ENCODE measurements at places on chromosomes 7 and 10. TPM values are rescaled to one million over a fixed set of nuclear protein-coding genes. Genes with fewer than 3 reads are reported as not detected.

DNA sequence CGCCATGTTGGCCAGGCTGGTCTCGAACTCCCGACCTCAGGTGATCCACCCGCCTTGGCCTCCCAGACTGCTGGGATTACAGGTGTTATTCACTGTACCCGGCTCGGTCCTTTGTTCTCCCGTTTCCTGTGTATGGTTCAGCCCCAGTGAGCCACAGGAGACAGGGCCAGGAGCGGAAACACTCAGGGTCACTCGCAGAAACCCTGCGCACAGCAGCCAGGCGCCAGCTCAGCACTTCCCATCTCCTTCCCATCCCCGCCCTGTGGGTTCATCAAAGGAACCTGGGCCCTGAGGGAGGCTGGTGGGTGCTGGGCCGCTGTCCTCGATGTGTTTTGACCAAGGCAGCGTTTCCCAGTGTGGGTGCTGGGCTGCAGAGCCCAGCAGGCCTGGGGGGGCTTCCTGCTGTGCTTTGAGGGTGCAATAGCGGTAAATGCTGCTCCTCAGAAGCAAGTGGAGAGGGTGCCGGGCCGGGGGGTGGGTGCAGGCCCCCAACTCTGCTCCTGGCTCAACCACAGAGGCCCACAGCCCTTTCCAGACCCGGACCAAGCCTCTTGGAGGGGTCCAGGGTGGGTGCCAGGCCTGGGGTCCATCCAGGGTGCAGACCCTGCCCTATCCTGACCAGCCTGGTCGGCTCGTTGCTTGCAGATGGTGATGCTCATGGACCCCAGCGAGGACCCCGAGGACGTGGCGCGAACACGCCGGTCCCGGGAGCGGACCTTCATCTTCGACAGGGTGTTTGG, 15.3 kb upstream of the CHST12 start:
- DNase-seq = no peak

- DNase-seq = no peak
Measured at GRCh38 chr7:30027065-30027456, 559 bp upstream of the FKBP14 start.

- no peak for DNase-seq
Measured at GRCh38 chr7:130489140-130489983, 2.5 kb upstream of the MEST start.

Gene FAM241B
- total RNA-seq = 6.6 TPM

DNA sequence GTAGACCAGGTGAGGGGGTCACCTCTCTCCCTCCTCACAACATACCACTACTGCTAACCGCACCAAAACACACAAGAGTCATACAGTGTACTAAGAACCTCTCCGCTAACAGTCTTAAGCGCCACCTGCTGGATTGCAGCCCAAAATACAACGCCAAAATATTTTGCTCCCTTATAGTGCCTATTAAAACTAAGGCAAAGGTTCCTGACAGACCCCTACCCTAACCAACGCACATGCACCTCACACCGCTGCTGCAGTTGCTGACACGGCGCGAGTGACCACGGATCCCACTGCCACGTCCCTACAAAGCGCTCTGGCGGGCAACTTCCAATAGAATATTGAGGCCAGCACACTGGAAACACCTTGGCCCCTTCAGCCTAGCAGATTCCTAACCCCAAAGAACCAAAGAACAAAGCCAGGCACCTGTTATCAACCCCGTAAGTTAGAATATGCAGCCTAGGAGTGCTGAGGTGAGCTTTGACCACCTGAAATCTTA, 563.6 kb upstream of the SEMA3D start:
- DNase-seq = no peak

DNA sequence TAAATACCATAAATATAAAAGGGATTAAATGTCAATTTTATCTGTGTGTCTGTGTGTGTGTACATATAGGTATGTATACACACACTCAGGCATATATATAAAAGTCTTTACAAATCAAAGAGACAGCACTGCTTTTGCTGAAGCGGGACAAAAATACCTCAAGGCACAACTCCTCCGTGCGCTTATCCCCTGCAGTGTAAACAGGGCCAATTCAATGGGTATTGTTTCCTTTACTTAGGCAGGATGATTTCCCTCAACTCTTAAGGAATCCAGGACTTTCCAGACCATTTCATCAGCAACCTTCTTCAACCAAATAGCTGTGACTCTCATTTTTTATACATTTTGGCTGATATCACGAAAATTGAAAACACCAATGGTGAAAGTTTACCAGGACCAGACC, 227.7 kb downstream of the CRPPA start:
- DNase-seq = no peak

Gene CALHM1
- not detected for total RNA-seq

Gene LHFPL3
- total RNA-seq = not detected

Gene NEURL1
- 0.16 TPM for total RNA-seq

Gene PTPRN2
- 3.3 TPM for total RNA-seq

GRCh38 chr7:159167139-159167538, 22.5 kb upstream of the VIPR2 start:
- DNase-seq = no peak

Gene GNAT3
- total RNA-seq = not detected

- no peak for DNase-seq
Measured at GRCh38 chr10:127158662-127159061, 37.7 kb downstream of the INSYN2A start.

- DNase-seq = no peak
Measured at GRCh38 chr10:96613576-96613975, 26.8 kb upstream of the TM9SF3 start.

Measured in aorta (tissue), 5 donors.